ENCODE measurements at places on chromosomes 16 and 17.

DNA sequence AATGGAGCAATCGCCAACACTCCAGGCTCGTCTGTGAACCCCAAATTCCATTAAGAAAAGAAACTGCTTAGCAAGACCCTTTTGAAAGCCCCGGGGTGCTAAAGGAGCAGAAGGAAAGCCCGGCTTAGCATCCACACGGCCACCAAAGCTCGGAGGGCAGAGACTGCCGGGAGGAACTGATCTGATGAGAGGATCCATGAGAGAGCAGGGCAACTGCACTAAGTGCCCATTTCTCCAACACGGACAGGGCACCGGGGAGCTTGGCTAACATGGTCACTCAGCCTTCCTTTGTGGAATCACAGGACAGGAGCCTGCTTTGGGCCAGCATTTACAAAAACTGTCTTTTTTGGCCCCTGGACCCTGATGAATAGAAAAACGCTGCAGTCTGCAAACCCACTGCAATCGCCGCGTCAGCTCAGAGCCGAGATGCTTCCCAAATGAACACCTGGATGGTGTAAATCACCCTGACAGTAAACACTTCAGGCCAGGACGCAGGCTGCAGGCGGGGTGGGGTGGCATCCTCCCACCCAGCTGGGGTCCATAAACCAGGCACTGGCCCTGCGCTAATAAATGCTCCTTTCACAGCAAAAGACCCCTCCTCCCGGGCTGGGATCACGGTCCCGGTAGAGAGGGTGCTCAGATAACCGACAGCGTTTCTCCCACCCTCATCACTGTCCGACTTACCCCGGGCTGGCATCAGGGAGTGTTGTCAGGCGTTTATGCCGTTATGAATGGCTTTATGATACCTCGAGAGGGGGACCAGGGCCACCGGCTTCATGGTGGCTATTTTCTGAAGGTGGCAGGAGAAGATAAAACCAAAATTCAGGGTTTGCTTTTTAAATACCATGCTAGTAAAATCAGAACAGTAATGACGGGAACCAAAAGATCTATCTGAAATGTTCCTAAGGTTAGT lies 299.5 kb downstream of the IRF8 start:
- no peak for DNase-seq

- peak; percentile 56 for DNase-seq
Observed at GRCh38 chr17:77957235-77957856, 1.2 kb upstream of the TNRC6C start.

DNA sequence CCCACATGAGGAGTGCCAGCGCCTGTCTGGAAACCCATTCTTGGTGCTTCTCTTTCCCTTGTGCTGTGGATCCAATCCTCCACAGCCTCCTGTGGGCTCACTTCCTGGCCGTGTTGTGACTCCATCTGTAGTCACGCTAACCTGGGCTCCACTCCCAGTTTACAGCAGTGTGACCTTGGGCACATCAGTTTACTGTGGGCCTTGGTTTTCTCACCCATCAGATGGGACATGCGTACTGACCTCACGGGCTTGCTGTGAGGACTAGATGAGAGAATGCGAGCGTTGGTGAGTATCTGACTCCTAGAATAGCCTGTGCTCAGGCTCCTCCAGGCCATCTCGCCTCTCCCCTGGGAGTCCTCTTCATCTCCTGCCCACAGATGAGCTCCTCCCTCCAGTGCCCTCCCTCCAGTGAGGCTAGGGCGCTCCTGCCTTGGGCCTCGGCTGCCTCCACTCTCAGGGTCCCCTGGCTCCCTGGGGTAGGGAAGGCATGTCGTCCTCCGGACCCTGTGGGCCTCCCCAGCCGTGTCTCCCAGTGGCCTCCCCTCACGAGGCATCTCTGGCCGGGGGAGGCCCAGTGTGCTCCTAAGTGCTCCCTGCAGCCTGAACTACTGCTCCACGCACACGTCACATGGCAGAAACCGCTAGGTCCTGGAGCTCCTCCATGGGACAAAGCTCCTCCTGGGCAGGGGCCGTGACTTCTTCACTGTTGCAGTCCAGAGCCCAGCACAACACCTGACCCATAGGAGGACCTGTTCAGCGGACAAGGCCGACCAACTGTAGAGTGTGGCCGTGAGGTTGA lies 5.2 kb upstream of the FOXJ1 start:
- no peak for DNase-seq

DNA sequence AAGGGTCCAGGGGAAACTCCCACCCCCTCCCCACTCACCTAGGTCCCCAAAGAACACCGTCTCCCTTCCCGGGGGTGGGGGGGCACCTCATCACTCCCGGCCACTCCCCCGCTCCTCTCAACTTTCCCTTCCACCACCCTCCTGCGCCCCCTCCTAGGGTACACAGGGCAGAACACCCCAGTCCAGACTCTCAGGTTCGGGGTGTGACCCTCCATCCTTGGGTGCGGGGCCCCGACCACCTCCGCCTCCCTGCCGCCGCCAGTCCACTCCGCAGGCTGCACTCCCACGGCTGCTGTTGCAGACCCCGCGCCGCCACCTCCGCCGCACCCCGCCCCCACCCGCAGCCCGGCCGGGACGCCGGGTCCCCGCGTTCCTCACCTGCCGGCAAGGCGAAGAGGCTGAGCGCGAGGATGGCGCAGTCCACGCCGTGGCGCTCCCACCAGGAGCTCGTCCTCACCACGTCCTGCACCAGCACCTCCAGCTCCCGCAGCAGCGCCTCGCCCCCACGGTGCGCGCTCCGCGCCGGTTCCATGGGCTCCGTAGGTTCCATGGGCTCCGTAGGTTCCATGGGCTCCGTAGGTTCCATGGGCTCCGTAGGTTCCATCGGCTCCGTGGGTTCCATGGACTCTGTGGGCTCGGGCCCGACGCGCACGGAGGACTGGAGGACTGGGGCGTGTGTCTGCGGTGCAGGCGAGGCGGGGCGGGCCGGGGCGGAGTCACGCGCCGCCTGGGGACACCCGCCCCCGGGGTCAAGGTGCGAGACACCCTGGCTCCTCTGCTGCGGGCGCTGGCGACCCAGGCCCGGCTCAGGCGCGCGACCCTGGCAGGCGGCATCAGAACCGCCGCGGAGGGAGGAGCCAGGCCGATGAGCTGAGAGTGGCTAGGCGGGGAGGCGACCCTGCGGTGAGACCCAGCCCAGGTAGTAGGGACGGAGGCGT lies at the start of gene FADS6:
TSS of gene FADS6 (minus strand) at position 660 of the 938 bp plus-strand sequence. CDS start at position 622, 38 bp downstream.
- no peak for DNase-seq

GRCh38 chr17:17375841-17376240 lies 72.7 kb downstream of the NT5M start:
- DNase-seq = no peak

- DNase-seq = no peak
Observed at GRCh38 chr17:45745601-45746494, 38.3 kb upstream of the CRHR1 start.

DNA sequence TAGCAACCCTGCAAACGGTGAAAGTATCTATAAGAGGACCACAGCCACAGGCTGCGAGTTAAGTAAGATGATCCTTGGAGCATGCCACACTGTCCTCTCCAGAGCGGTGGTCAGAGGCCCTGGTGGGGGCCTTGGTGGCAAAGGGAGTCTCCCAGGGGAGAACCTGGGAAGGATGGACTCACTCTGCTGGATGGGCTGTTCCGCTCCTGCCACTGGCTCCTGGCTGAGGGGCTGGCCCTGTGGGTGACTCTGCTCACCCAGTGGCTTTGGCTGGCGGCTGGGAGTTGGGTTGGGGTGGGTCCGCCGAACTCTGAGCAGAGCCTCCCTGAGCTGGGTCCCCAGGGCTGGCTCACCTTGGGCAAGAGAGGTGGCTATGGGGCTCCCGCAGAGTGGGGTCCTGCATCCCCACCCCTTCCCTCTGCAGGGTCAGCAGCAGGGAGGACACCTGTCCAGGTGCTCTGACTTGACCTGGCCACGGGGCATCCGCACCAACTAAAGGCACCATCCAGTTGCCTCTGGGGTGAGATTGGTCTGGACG lies 7.3 kb downstream of the CDK5R1 start:
- DNase-seq = no peak

DNA sequence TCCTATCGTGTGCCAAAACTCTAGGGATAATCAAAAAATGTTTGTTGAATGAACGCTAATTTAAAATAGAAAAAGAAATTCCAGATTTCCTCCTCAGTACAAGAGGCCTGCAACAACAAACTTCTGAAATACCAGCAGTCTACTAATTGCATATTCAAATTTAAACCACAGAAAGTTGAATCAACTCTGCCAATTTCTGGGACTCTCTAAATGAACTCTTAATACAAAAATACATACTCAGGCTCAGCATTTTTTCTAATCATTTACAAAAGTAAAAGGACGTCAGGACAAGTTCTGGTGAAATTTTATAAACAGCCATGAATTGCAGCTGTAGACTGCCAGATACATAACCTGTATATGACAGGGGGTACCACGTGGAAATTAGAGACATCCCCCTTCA lies 49.0 kb downstream of the KANSL1 start:
- DNase-seq = no peak

GRCh38 chr17:68378268-68379176 lies 78.8 kb downstream of the WIPI1 start:
- DNase-seq = no peak

DNA sequence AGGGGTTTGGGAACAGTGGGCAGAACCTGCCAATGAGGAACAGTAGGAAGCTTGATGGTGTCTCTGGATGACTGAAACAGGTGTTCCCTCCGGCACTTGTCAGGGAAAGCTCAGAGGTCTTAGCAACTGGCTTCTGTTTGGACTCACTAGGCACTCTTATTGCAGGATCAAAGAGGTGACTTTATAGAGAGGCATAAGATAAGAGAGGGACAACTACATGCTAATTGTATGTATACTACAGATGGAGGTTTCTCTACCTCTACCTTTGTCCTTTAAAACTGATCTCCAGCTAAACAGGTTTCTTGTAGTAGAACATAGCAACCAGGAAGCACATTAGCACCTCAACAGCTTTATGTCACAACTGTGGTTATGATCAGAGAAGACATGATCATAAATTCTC lies 7.6 kb downstream of the CNTD1 start:
- no peak for DNase-seq

- DNase-seq = no peak
Observed at GRCh38 chr16:52812678-52813556, 239.8 kb downstream of the CHD9NB start.

GRCh38 chr17:49241692-49242397 lies 11.3 kb upstream of the PHOSPHO1 start:
- no peak for DNase-seq

- no peak for DNase-seq
Observed at GRCh38 chr16:10126686-10127085, 55.5 kb downstream of the GRIN2A start.

DNA sequence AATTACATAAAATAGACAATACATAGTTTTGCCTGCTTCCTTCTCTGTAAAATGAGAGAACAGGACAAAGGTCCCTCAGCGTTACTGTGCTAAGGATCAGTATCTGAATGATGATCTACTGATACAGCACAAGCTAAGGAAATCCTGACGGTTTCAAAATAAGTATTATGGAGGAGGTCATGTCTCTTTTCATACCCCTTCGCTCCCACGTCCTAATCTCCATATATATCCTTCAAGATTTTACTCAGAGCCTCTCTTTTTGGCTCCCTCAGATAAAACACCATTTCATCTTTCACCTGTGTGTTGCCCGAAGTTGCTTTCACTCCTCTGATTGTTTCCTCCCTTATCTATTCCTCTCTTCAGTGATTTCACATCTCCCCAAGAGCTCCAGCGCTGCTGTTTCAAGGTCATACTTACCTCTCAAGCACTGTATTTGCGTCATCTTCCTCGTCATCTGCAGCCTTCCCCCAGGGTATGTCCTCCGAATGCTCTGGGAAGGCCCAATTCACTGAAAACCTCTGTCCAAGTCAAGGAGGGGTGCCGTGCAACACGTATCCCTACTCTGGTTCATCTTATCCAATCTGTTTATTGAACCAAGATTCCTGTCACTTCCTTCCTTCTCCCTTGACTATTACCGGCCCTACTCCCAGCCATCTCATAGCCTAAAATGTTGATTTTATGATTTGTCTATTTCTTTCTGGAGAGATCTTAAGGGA lies 1.2 kb upstream of the BLTP2 start:
- DNase-seq = no peak

- DNase-seq = no peak
Observed at GRCh38 chr17:40283662-40284061, 4.0 kb upstream of the CDC6 start.

- peak; percentile 76 for DNase-seq
Observed at GRCh38 chr16:53022374-53022773, 30.3 kb downstream of the CHD9NB start.

DNA sequence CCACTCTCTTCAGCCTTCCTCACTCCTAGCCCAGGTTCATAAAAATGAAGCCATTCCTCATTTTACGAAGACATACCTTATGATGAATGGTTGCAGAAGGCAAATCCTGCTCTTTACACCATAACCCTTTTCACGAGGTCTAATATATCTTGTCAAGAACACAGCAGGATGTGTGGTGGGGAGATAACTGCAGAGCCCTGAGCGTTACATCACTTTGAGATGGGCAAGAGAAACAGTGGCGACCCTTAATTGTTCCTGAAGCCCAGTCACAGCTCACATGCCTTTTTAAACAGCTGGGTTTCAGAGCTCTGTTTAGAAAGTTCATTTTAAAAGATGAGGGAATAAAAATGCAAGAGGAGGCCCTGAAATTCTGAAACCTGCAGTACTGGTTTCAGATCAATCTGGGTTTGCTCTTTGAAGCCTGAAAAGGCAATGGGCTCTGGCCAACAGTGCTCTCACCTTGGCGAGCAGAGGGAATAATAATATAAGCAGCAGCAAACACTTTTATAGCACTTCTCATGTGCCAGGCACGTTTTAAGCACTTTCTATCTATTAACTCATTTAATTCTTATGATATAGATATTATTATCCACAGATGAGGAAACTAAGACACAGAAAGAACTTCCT lies 2.9 kb downstream of the FAM117A start:
- DNase-seq = peak; percentile 91

DNA sequence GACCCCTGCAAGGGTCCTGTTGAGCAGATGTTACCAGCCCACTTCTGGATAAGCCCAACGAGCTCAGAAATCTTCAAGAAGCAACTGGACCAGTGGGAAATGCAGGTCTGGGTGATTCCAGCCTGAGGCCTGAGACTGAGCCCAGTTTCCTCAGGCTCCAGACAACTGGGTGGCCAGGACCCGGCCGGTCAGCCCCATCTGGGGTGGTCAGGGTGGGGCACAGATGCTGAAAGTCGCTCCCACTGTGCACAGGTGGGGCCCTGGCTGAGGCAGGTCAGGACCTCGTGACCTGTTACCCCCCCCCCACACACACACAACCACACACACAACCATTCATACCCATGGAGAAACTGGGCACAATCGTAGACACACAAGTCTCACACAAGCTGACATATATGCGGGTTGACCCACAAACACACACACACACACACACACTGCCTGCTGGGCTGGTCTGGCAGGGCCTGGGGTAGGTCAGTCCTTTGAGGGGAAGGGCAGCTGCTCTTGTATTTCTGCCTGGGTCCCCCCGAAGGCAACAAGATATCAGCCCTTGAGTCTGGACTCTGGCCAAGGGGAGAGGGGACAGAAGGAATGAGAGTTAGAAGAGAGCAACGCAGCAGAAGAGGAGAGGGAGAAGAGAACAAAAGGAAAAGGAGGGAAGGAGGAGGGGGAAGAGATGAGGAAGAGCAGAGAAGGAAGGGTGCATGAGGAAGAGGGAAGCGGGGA lies 99.0 kb upstream of the CDH5 start:
- no peak for DNase-seq

DNA sequence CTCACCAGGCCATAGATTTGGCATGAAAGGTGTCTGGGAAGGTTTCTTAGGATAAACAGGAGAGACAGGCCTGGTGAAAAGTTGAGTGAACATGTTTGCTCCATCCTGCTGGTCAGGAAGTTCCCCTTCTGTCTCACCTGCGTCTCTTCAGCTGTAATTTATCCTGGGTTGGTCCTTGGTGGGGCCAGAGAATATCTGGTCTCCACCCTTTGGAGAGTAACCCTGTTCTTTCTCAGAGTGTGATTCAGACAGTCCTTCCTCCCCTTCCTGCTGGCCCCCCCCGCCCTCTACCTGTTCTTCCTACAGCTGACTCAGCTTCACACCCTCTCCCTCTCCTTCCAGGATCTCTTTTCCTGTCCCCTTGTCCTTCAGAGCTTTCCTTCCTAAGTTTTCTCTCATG lies 17.1 kb downstream of the MINK1 start:
- DNase-seq = no peak
